ENCODE measurements at places on chromosomes 7 and 10.

DNA sequence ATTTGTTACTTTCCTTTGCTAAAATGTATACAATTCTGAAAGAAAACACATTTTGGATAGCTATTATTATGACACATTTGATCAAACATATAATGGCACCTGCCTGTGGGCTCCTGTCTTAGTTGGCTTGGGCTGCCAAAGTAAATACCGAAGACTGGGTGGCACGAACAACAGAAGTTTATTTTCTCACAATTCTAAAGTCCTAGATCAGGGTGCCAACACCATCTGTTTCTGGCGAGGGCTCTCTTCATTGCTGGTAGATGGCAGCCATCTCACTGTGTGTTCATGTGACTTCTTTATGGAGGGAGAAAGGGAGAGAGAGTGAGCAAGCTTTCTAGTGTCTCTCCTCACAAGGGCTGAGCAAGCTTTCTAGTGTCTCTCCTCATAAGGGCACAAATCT lies 195.8 kb upstream of the FAM3C start:
- no peaks in the 10 kb centered on the region for H3K36me3 ChIP-seq
- H3K4me3 ChIP-seq, result no peak overlapping the region
- H3K4me1 ChIP-seq, result no peaks in the 10 kb centered on the region
- DNase-seq, result no peak
- H3K27me3 ChIP-seq, result no peaks in the 10 kb centered on the region

- H3K27ac ChIP-seq, result no peak overlapping the region
- peaks cover 2% of the 10 kb centered on the region for H3K4me1 ChIP-seq
- no peak overlapping the region for H3K4me3 ChIP-seq
- H3K36me3 ChIP-seq, result peaks cover 6% of the 10 kb centered on the region
- H3K27me3 ChIP-seq, result no peaks in the 10 kb centered on the region
Observed at GRCh38 chr10:110742801-110743200, 98.7 kb downstream of the RBM20 start.

GRCh38 chr10:63865210-63865609 lies 344.0 kb downstream of the REEP3 start:
- no peak overlapping the region for H3K4me3 ChIP-seq
- DNase-seq, result no peak
- H3K4me1 ChIP-seq, result peaks cover 26% of the 10 kb centered on the region
- no peak overlapping the region for H3K27ac ChIP-seq

- no peak overlapping the region for H3K27ac ChIP-seq
- peaks cover 9% of the 10 kb centered on the region for H3K36me3 ChIP-seq
- peaks cover 5% of the 10 kb centered on the region for H3K4me1 ChIP-seq
Observed at GRCh38 chr7:67341153-67341768, 344.6 kb downstream of the TYW1 start.

GRCh38 chr10:2173327-2173726 lies 436.0 kb upstream of the ADARB2 start:
- H3K27me3 ChIP-seq, result no peaks in the 10 kb centered on the region
- no peak overlapping the region for H3K4me3 ChIP-seq
- DNase-seq, result no peak
- H3K4me1 ChIP-seq, result peaks cover 4% of the 10 kb centered on the region
- no peaks in the 10 kb centered on the region for H3K36me3 ChIP-seq

GRCh38 chr10:18649364-18649959 lies 1.9 kb downstream of the NSUN6 start:
- H3K36me3 ChIP-seq, result no peaks in the 10 kb centered on the region
- H3K27ac ChIP-seq, result peak overlapping the region; percentile 4
- H3K27me3 ChIP-seq, result peaks cover 2% of the 10 kb centered on the region
- peaks cover 11% of the 10 kb centered on the region for H3K4me1 ChIP-seq

DNA sequence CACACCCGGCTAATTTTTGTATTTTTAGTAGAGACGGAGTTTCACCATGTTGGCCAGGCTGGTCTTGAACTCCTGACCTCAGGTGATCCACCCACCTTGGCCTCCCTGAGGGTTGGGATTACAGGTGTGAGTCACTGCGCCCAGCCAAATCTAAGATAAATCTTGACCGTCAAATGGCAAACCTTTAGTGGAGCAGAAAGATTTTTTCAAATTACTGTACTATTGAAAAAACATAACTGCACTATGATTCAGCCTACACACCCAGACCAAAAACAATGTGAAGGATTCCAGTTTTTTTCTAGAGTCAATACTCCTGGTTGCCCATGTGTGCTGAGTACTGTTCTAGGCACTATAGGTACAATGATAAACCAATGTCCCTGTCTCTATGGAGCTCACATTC lies 33.9 kb upstream of the SVIL start:
- H3K27ac ChIP-seq, result no peak overlapping the region
- H3K36me3 ChIP-seq, result peaks cover 4% of the 10 kb centered on the region
- DNase-seq, result no peak
- no peak overlapping the region for H3K4me3 ChIP-seq
- peaks cover 13% of the 10 kb centered on the region for H3K4me1 ChIP-seq

GRCh38 chr10:80462299-80462980 lies 8.3 kb downstream of the TSPAN14 start:
- DNase-seq, result no peak
- peaks cover 84% of the 10 kb centered on the region for H3K4me1 ChIP-seq
- peaks cover 10% of the 10 kb centered on the region for H3K27me3 ChIP-seq
- H3K27ac ChIP-seq, result peak overlapping the region; percentile 92

DNA sequence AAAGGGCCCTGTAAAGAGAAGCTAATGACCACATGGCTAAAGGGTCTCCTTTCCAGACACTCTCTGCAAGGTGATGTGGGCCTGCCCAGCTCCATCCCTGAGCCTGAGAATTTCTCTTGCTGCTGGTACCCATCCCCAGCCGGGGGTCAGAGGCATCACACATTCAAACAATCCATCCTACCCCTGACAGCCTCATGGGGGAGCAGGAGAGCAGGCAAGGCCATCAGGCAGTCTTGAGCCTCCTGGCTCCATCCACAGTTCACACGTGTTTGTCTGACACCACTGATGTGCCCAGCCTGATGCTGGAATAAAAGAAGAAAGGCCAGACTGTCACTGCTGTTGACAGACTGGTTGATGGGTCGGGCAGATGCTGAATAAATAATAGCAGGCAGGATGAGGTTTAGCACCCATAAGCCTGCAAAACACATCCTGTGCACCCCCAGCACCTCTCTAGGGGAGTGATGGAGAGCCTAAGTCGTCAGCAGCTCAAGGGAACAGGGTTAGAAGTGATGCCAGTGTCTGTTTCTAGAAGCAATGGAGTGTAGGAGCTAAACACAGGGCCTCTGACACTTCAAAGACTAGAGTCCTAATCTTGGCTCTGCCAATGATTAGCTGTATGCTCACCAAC lies 43.5 kb downstream of the TLL2 start:
- H3K27me3 ChIP-seq, result no peaks in the 10 kb centered on the region
- DNase-seq, result peak; percentile 76
- H3K4me1 ChIP-seq, result no peaks in the 10 kb centered on the region
- H3K4me3 ChIP-seq, result no peak overlapping the region
- H3K36me3 ChIP-seq, result no peaks in the 10 kb centered on the region

- no peak overlapping the region for H3K27ac ChIP-seq
- H3K36me3 ChIP-seq, result no peaks in the 10 kb centered on the region
- H3K4me3 ChIP-seq, result no peak overlapping the region
- DNase-seq, result no peak
- H3K27me3 ChIP-seq, result no peaks in the 10 kb centered on the region
- no peaks in the 10 kb centered on the region for H3K4me1 ChIP-seq
Observed at GRCh38 chr7:46478046-46478445, 557.0 kb upstream of the IGFBP3 start.

DNA sequence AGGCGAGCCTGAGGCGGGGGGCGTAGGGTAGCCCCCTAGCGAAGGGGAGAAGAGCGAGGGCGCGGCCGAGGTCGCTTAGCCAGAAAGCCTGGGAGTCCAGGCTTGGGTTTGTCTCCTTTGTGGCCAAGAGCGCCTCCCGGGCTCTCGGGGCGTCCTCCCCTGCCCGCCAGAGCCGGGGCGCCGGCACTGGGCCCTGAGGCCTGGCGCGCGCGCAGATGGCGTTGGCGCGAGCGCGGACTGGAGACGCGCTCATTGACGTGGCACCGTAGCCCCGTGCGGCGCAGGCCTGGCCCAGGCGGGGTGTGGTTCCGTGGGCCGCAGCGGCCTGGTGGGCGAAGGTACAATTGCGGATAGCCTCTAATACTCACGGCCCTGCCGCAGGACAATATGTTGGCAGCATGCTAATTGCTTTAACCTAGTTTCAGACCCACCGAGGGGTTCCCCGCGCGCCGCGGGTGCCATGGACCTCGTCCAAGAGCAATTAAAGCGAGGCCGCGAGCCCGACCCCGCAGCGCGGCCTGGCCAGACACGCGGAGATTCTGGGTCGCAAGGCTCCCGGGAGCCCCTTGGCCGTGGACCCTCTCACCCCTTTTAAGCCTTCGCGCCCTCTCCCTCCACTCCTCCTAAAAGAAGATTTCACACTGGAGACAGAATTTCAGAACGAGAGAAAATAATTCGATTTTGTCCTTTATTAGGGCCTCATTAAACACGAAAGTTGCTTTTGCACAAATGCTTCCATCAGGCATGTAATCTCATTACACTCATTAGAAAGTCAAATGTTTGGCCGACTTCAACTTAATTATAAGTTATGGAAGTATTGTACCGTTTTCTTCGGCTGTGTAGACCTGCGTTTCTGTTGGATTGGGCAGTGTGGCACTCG lies 3.1 kb downstream of the PTF1A start:
- H3K27me3 ChIP-seq, result peaks cover 34% of the 10 kb centered on the region
- DNase-seq, result no peak
- no peak overlapping the region for H3K27ac ChIP-seq
- no peak overlapping the region for H3K4me3 ChIP-seq
- no peaks in the 10 kb centered on the region for H3K36me3 ChIP-seq
- H3K4me1 ChIP-seq, result peaks cover 4% of the 10 kb centered on the region

- H3K27ac ChIP-seq, result peak overlapping the region; percentile 49
- peaks cover 2% of the 10 kb centered on the region for H3K27me3 ChIP-seq
- no peak overlapping the region for H3K4me3 ChIP-seq
- peak; percentile 45 for DNase-seq
- peaks cover 20% of the 10 kb centered on the region for H3K4me1 ChIP-seq
Observed at GRCh38 chr10:31083765-31084184, 52.1 kb upstream of the ZNF438 start.

DNA sequence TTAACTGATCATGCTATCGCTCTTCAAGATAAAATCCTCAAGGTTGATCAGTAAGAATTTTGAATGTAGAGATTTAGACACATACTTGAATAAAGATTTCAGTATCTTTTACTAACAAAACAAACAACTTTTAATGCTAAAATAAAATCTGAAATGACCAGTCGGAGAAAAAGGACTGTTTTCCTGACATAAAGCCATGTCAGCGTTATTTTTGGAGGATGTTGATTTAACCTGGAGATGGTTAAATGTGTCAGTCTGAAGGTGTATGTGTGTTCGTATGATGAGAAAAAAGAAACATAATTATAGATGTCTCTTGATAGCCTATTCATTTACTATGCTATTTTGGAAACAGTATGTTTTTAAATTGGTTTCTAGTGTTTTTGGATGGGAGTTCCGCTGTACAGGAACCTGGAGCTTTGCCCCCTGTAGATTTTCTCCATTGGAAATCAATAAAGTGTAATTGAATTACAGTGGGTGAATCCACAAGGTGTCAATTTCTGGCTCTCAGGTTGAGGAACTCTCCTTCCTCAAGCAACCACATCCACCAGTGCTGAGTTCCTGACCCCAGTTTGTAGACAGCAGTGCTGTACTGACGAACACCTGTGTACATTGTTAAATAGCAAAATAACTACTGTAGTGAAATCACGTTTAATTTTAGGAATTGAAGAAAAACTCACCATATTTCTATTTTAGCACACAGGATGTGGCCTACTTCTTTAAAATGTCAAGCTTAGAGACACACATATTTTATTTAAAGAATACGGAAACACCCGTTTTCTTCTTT lies 670.1 kb downstream of the MAGI2 start:
- no peak for DNase-seq
- H3K4me3 ChIP-seq, result no peak overlapping the region
- no peaks in the 10 kb centered on the region for H3K27me3 ChIP-seq
- H3K36me3 ChIP-seq, result no peaks in the 10 kb centered on the region
- H3K27ac ChIP-seq, result no peak overlapping the region
- peaks cover 2% of the 10 kb centered on the region for H3K4me1 ChIP-seq

GRCh38 chr7:117012696-117013095 lies 59.4 kb downstream of the ST7 start:
- H3K27me3 ChIP-seq, result no peaks in the 10 kb centered on the region
- DNase-seq, result no peak
- H3K4me1 ChIP-seq, result peaks cover 16% of the 10 kb centered on the region
- H3K27ac ChIP-seq, result no peak overlapping the region
- H3K4me3 ChIP-seq, result no peak overlapping the region

DNA sequence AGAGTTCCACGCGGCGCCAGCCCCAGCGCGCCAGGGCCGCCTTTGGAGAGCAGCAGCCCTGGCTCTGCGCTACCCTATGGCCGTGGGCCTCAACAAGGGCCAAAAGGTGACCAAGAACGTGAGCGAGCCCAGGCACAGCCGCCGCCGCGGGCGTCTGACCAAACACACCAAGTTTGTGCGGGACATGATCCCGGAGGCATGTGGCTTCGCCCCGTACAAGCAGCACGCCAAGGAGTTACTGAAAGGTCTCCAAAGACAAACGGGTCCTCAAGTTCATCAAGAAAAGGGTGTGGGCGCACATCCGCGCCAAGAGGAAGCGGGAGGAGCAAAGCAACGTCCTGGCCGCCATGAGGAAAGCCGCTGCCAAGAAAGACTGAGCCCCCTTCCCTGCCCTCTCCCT lies 144.1 kb downstream of the SRPK2 start:
- H3K36me3 ChIP-seq, result no peaks in the 10 kb centered on the region
- no peak overlapping the region for H3K4me3 ChIP-seq
- H3K27me3 ChIP-seq, result peaks cover 1% of the 10 kb centered on the region
- peaks cover 12% of the 10 kb centered on the region for H3K4me1 ChIP-seq
- no peak for DNase-seq
- no peak overlapping the region for H3K27ac ChIP-seq

- no peaks in the 10 kb centered on the region for H3K4me1 ChIP-seq
- H3K27me3 ChIP-seq, result no peaks in the 10 kb centered on the region
- no peak overlapping the region for H3K4me3 ChIP-seq
- DNase-seq, result no peak
Observed at GRCh38 chr10:109783286-109783685, 140.0 kb downstream of the XPNPEP1 start.

DNA sequence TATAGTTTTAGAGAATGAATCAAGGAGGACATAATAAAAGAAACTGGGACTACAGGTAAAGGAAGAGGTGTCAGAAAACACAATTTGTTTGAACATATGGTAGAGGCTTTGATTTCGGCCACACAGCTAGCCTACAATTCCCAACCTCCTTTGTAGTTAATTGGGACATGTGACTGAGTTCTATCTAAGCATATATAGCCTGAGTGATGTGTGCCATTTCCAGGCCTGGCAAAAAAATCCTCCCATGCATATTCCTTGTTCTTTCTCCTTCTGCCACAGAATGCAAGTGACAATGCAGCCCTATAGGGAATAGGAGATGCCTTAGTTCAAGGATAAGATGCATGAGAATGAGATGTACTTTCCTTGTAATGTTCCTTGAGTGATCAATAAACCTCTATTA lies 590.7 kb upstream of the STEAP1 start:
- no peak overlapping the region for H3K27ac ChIP-seq
- H3K4me3 ChIP-seq, result no peak overlapping the region
- no peaks in the 10 kb centered on the region for H3K27me3 ChIP-seq
- DNase-seq, result no peak
- H3K36me3 ChIP-seq, result peaks cover 4% of the 10 kb centered on the region

Data from glutamatergic neuron (in vitro differentiated cells).